ENCODE measurements at places on chromosomes 13 and 19. TPM values are rescaled to one million over a fixed set of nuclear protein-coding genes. Genes with fewer than 3 reads are reported as not detected.

- ATAC-seq: no peak
Measured at GRCh38 chr19:3575949-3576673, 3.4 kb downstream of the HMG20B start.

DNA sequence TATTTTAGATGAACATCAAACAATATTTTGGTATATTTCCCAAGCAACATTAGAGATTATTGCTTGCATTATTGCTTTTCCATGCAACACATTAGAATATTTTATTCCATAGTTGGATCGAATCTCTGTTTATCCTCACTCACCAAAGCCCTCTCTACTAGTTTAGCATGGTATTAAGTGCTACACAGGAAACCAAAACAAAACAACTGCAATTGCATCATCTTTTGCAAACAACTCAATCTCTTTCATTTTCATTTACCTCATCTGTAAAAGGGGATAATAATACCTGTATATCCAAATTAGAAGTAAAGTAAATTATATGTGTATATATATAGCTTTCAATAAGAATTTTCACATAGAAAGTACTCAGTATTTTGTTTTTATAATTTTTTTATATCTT lies 147.8 kb upstream of the PCDH9 start:
- no peak for ATAC-seq

DNA sequence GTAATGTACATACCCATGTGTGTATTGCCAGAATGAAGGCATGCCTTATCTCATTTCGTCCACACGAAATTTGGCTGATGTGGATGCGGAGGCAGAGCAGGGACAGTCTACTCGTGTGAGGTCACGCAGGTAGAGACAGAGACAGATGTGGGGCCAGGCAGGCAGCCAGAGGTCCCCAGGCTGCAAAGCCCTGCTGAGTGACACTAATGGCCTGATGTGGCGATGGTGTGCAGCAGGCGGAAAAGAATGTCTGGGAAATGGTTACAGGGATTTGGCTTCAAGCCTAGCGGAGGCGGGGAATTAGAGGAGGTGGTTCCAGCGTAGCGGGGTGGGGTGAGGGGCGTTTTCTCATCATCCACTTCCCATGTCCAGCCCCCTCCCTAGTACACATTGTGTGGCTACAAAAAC lies 4.2 kb upstream of the IZUMO2 start:
- ATAC-seq: peak; percentile 48

ADGRE1 gene
- total RNA-seq: not detected

DAND5 gene
- not detected for total RNA-seq

SIGLEC9 gene
- total RNA-seq: 0.48 TPM

IZUMO2 gene
- not detected for total RNA-seq

- no peak for ATAC-seq
Measured at GRCh38 chr13:48404952-48405351, 8.0 kb downstream of the LPAR6 start.

PSG3 gene
- not detected for total RNA-seq

LAIR2 gene
- not detected for total RNA-seq

- no peak for ATAC-seq
Measured at GRCh38 chr13:80055847-80056246, 285.1 kb downstream of the SPRY2 start.

- no peak for ATAC-seq
Measured at GRCh38 chr13:25784119-25784518, 267.7 kb downstream of the SHISA2 start.

Data from esophagus mucosa (tissue), 1 donor.